M059J (cell line): ENCODE measurements at places on chromosomes 12 and 14. TPM values are rescaled to one million over a fixed set of nuclear protein-coding genes. Genes with fewer than 3 reads are reported as not detected.

DNA sequence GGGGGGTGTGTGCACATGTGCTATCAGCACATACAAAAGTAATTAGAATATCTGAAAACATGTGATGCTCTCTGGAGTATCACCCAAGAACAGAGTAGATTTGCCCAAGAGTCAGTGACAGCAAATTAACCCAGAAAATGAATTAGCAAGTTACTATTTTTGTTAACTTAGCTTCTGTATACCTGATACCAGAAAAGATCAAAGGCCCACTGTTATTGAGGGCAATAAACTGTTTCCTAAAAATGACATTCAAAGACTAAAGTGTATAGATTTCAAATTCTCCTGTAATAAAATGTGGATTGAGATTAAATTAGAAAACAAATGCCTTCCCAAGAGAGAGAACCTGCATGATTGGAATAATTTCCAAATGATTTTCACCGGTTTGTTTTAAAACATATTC, 184.7 kb downstream of the MED13L start:
- no peak for DNase-seq

The HOXC6 gene
- 2.5 and 5.2 TPM in 2 replicates for total RNA-seq

GRCh38 chr12:65666876-65667275, 157.4 kb upstream of the HMGA2 start:
- DNase-seq, result peak; percentile 68

The ABCD2 gene
- total RNA-seq, result 0.02 TPM in 1 of 2 replicates, not detected in the other

GRCh38 chr14:99244941-99245563, 26.9 kb downstream of the BCL11B start:
- DNase-seq, result no peak

DNA sequence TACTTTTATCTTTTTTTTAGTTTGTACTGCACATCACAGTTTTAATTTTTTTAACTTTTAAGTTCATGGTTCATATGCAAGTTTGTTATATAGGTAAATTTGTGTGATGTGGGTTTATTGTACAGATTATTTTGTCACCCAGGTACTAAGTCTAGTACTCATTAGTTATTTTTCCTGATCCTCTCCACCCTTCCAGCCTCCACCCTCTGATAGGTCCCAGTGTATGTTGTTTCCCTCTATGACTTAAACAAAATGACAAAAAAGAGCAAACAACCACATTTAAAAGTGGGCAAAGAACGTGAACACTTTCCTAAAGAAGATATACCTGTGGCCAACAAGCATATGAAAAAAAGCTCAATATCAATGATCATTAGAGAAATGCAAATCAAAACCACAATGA, 63.7 kb downstream of the GARIN6 start:
- no peak for DNase-seq

The ITGB7 gene
- not detected in 2 replicates for total RNA-seq

DNA sequence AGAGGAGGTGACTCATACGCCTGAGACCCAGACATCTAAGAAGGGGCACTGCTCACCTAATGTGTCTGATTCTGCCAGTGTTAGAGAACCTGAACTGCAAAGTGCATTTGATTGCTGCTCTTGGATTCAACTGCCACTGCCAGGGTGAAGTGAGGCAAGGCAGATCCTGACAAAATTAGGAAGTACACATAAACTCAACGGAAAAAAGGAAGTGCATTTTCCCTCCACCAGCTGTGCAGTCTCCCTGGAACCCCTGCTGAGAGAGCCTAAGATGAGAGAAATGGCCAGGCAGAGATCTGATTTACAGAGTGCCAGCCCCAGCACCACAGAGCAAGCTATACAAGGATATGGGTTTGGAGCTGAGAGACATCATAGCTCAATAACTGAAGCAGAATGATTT, 215.3 kb downstream of the SEC23A start:
- no peak for DNase-seq

DNA sequence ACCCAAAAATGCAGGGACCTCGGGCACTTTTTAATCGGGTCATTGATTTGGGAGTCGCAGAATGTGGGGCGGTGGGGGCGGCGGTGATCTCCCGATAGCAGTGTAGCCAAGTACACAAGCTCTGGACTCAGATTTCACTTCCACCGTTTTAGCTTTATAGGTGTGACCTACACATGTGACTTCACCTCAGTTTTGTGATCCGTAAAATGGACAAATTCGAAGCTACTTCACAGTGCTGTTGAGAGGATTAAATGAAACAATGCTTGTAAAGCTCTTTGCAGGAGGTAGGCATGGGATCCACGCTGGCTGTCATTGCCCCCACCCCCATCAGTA, 478 bp downstream of the RITA1 start:
- DNase-seq, result peak; percentile 40

- DNase-seq, result no peak
Observed at GRCh38 chr12:2490831-2491230, 303.9 kb upstream of the FKBP4 start.

The ERP27 gene
- not detected in 2 replicates for total RNA-seq

GRCh38 chr12:110766311-110767154, 23.8 kb upstream of the PPP1CC start:
- DNase-seq, result no peak

The TAS2R50 gene
- total RNA-seq, result 0.25 TPM in 1 of 2 replicates, not detected in the other

DNA sequence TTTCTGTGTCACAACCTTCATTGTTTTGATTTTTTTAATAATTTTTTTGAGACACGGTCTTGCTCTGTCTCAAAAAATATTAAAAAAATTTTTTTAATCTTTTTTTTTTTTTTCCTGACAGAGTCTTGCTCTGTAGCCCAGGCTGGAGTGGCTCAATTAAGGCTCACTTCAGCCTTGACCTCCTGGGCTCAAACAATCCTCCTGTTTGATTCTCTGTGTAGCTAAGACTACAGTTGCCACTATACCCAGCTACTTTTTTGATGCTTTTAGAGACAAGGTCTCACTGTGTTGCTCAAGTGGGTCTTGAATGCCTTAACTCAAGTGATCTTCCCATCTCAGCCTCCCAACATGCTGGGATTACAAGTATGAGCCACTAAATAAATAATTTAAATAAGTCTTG, 9.2 kb upstream of the PRH2 start:
- no peak for DNase-seq

The LIN7A gene
- 1.3 and 1.9 TPM in 2 replicates for total RNA-seq

DNA sequence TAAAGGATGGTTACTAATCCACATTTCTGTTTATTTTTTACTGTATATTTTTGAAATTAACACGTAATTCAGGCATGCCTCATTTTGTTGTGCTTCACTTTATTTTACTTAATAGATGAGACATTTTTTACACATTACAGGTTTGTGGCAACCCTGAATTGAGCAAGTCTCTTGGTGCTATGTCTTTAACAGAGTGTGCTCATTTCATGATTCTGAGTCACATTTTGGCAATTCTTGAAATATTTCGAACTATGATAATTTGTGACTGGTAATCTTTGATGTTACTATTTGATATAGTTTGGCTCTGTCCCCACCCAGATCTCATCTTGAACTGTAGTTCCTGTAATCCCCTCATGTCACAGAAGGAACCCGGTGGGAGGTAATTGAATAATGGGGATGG, 1120.5 kb upstream of the FLRT2 start:
- DNase-seq, result no peak

- DNase-seq, result no peak
Observed at GRCh38 chr12:6957151-6957701, 6.1 kb downstream of the PTPN6 start.

GRCh38 chr12:121701667-121702277, 10.8 kb upstream of the TMEM120B start:
- no peak for DNase-seq

DNA sequence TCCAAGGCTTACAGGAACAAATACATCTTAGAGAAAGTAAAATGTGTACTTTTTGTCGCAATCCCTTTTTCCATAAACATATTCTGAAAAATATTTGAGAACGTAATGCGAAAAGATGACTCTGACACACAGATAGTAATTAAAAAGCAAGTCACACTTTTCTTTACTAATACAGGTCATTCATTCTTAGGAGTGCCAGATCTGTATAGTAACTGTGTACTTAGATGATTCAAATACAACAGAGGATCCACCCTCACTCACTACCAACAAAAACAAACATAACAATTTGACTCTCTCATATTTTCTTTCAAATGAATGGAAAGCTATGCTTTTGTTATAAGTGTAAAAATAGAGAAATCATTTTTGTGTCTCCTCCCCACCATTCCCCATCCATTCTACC, 795.4 kb downstream of the SLC6A15 start:
- no peak for DNase-seq

The ADAMTS20 gene
- 0.30 TPM in 1 of 2 replicates, not detected in the other for total RNA-seq

The KRT3 gene
- not detected in 2 replicates for total RNA-seq

- DNase-seq, result peak; percentile 66
Observed at GRCh38 chr12:51814311-51815088, 34.0 kb downstream of the FIGNL2 start.

The ACSM4 gene
- not detected in 2 replicates for total RNA-seq
